ENCODE measurements at places on chromosomes 3 and 15.

DNA sequence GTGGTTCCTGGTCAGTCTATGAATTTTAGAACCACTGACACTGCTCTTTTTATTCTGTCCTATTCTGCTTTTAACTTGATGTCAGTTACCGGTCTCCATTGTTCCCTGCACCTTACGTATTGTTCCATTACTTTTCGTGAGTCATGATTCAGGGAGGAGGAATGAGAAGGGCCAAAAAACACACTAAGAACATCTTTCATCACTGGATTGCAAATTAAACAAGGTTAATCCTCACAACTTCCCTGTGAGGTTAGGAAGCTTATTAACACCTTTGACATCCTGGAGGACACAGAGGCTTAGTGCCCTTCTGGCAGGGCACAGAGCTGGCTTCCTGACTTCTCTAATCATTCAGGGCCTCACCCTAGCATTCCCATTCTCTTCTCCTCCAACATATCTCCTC lies 227.6 kb upstream of the SATB1 start:
- DNase-seq: no peak

DNA sequence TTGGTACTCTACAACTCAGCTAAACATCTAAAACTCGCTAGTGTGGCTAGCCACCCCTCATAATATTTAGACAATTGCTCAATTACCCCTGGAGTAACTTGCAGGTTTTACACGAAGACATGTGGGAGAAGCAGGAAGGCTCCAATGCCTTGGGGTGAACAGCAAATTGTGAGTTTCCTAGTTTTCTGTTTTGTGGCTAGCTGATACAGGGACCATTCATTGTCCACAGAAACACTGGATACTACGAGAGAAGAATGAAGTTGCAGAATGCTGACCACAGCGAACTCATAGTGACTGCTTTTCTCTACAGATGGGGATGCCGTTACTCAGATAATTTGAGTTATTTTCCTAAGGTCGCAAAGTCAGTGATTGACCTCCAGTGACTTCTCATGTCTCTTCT lies 212.9 kb downstream of the P3H2 start:
- DNase-seq: no peak

DNA sequence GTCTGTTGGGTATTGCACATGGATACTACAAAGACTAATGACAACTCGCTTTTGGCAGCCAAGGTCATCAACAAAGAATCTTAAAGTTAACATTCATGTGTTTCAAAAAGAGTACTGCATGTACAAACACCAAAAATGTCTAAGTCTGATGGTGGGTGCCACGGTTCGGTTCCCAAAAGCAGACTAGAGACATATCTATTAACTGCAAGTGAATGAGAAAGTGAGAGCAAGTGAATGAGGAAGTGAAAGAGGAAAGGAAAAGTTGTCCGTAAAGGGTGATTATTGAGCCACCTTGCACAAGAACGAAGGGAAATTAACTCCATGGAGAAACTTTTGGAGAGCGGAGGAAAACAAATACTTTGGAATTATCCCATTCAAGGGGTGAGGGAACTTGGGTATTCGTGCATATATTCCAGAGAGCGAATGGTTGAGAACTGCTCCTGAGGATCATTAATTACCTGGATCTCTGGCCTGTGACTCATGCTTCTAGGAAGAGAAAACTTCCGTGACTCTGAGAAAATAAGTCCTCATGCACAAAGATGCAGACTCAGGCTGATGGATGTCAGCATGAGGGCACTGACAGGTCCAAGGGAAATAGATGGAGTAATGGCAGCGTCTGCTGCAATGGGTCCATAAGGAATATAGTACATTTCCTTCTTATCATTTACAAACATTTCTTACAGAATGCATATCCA lies 336.5 kb upstream of the TGFBR2 start:
- DNase-seq: no peak

DNA sequence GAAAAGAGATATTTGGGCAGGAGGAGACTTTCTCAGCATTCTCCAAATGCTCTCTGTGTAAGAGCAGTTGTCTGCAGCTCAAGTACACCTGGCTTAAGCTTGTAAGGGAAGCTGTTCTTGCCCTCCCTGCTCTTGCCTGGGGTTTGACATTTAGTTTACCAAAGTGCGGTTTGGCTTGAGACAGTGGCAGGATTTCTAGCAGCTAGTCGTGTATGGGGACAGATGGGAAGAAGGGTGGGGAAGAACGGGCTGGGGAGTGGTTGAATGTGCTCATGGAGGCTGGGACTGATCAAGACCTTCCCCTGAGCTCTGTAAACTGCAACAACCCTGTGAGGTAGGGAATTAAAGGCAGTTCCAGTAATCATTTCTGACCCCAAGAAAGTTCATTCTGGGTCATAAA lies 39.8 kb downstream of the SQOR start:
- DNase-seq: no peak

GRCh38 chr3:61181874-61182273 lies 69.4 kb downstream of the FHIT start:
- no peak for DNase-seq

DNA sequence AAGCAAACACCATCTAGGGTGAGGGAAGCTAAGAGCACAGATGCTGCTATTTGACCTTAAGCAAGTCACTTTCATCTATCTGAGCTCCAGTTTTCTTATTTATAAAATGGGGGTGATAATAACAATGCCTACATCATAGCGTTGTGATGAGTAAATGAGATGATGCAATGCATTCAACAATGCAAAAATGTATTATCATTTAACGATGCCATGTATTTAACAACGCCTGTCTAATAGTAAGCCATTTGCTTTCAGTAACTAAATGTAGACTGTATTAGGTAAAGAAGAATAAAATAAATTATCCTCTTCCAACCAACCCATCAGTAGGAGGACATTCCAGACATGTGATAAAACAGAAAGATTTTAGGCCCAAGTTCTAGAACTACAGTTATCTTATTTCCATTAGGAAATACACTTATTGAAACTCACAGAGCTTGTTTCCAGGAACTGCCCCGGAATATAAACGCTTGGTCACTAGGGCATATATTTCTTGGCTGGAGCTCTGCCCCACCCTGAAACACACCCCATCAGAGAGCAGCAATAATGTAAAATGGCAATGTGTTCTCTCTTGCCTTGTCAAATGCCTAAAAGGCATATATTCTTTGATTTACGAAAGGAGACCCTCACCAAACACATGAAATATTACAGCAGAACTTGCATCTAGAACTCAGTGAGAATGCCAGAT lies 128.3 kb downstream of the LIPC start:
- no peak for DNase-seq

DNA sequence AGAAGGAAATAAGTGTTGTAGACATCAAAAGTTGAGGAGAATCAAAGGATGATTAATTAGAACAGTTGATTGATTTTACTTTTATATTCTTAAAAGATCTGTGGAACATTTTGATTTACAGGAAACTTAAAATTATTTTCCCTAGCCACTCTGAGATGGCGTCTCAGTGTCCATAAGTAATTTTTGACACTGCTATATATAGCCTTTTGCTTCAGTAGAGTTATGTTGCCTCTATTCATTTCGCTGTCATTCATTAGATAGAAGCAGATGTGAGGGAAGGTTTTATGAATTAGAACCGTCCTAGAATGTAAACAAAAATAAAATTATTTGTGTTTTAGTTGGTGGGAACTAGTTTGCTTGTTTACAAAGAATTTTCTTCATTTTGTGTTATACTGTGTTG lies 51.1 kb upstream of the EIF3J start:
- DNase-seq: no peak

- DNase-seq: no peak
These were observed 65.6 kb upstream of the HEG1 start for GRCh38 chr3:125121246-125122010.

GRCh38 chr3:33077976-33078375 lies 19.0 kb downstream of the GLB1 start:
- no peak for DNase-seq

- DNase-seq: no peak
These were observed 117.2 kb downstream of the FNDC3B start for GRCh38 chr3:172156586-172156955.

DNA sequence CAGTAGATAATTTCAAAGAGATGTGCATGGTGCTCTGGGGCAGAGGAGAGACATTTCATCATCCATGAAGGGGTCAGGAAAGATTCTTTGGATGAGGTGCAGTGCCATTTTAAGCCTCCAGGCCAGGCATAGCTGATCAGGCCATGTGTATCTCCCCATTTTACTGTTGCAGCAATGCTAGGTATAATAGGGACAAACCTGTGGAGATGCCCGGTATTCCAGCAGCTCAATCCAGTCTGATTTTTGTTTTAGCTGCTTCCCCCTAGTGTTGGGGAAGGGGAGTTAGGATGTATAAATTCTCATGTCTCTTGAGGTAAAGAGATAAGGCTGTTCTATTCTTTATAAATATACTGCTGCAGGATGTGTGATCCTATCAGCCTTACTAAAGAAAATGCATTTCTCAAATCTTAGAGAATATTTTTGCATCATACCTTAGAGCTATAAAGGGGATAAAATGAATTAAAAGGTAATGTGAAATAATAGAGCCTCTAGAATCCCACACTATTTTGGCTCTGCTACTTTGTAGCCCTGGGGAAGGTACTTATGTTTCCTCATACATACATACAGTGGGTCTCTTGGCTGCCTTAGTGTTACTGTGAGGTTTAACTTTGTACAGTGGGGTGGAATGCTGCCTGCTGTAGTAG lies 5.2 kb downstream of the CDV3 start:
- peak; percentile 17 for DNase-seq

GRCh38 chr15:78060232-78060631 lies 17.3 kb downstream of the TBC1D2B start:
- no peak for DNase-seq

DNA sequence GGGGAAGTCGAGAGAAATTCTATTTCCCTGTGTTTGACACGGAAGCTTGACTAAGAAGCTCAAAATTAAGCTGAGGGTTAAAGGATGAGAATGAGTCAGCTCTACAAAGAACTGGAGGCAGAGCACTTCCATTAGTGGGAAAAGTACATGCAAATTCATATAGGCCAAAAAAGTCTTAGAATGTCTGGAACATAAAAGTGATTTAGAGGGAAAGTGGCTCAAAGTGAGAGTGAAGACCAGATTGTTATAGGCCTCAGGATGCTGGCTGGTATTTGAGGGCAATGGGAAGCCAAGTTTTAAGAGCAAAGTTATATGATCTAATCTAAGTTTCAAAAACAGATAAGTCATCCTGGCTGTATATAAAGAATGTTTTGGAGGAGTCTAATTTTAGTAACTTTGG lies 857.3 kb downstream of the NAALADL2 start:
- DNase-seq: no peak

DNA sequence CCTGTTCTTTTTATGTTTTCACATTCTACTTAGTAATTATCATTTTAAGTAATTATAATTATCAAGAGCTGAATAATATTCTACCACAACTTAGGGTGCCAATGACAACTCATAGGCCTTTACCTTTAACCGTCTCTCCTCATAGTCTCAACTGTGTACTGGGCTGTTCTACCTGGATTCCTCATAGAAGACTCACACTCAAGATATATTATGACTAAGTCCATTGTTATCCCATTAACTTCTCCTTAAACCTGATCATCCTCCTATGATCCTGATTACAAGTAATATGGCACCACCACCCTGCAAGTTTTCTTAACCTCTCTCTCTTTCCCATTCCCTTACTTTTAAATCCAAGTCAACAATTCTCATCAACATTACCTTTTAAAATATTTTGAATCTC lies 285.9 kb upstream of the VEPH1 start:
- DNase-seq: no peak

GRCh38 chr3:30142946-30143345 lies 463.5 kb upstream of the TGFBR2 start:
- no peak for DNase-seq

GRCh38 chr3:86634361-86634760 lies 356.6 kb downstream of the VGLL3 start:
- no peak for DNase-seq

GRCh38 chr3:60585918-60586317 lies 665.3 kb downstream of the FHIT start:
- no peak for DNase-seq

GRCh38 chr3:31004025-31004678 lies 109.7 kb upstream of the GADL1 start:
- DNase-seq: peak; percentile 4

DNA sequence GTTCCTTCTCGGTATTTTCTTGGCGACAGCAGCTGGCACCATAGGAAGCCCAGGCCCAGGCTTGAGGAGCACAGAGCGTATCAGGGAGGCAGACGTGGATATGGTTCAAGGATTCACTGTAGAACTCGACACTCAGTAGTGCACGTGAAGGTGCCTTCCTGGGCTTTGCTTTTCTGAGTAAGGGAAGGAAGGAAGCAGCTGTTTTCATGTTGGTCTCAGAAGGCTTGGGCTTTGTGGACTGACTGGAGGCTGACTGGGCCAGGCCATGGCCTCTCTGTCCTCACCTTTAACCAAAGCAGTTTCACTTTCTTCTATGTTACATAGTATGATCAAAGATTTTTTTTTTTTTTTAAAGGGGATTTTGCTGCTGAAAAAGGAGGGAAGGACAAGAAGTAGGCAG lies 6.9 kb upstream of the GHRL start:
- DNase-seq: no peak

DNA sequence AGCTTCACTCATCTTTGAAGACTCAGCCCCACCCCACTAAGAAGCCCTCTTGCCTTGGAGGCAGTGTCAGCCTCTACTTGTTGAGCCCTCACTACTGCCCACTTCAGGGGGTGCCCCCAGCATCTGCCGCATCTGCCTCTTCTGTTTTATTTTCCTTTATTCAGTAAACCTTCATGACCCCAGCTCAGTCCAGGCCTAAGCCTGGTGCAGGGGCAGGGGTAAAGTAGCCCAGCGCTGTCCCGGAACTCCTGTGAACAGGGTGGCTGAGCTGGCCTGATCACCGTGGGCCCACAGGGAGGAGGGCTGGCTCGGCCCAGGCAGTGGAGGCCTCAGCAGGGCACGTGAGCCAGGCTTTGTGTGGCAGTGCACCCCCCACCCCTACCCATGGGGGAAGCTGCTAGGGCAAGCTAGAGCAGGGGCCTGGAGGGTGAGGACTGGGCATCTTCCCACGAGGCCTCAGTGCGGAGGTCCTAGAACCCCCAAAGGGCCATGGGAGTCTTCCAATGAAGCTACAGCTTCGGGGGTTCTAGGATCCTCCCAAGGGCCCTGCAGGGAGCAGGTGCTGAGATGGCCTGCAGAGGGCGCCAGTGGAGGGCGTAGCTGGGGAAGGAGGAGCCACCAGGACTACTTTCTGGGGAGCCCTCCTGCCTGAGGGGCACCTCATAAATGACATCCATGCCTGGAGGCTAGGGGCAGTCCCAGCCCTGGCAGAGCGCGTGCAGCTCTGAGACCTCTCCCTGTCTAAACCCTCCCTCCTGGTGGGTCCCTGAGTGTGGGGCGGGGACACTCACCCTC lies 36.0 kb downstream of the TSPAN3 start:
- no peak for DNase-seq
